ENCODE measurements at places on chromosomes 6 and 20. TPM values are rescaled to one million over a fixed set of nuclear protein-coding genes. Genes with fewer than 3 reads are reported as not detected.

TNFRSF6B gene
- not detected for total RNA-seq

GRCh38 chr6:124901084-124901483, 61.2 kb upstream of the RNF217 start:
- DNase-seq: no peak

- DNase-seq: no peak
These were observed 175.7 kb upstream of the PLN start for GRCh38 chr6:118372413-118372812.

GRCh38 chr20:48812600-48813445, 15.0 kb downstream of the PREX1 start:
- DNase-seq: no peak

GRCh38 chr20:47352332-47353238, 3.9 kb downstream of the ZMYND8 start:
- DNase-seq: no peak

GRCh38 chr6:157454762-157455714, 74.0 kb downstream of the ZDHHC14 start:
- no peak for DNase-seq

- DNase-seq: no peak
These were observed 254.3 kb downstream of the BTBD3 start for GRCh38 chr20:12171923-12172524.

- DNase-seq: no peak
These were observed 140.7 kb upstream of the FLRT3 start for GRCh38 chr20:14478126-14478525.

- peak; percentile 57 for DNase-seq
These were observed 37.3 kb upstream of the BTN3A2 start for GRCh38 chr6:26327450-26328264.

DNA sequence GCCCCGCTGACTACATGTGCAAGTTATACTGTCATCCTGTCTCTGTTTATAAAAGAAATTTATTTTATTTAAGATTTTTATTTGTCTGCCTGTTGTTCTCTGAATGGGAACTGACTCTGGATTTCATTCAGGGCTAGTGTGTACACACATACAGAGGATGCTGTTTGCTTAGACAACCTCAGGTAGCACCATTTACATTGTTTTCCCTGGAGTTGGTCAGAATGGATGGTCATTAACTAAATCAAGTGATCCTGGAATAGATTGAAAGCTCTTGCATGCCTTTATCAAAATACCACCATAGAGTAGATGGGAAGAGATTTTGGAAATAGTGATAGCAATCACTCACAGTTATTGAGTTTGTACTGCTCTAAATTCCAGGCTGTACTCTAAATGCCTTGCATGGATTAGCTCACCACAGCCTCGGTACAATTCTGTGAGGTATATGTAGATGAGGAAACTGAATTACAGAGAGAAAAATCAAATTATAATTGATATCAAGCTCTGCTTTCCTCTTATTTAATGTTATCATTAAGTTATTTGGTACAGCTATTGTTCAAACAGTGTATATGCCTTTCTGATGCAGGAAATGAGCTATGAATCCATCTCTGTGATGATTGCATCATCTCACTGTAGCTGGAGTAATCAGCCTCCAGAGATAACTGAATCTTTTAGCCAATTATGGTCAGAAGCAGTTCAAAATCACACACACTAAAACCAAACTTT, 51.9 kb downstream of the RNF217 start:
- DNase-seq: no peak

DNA sequence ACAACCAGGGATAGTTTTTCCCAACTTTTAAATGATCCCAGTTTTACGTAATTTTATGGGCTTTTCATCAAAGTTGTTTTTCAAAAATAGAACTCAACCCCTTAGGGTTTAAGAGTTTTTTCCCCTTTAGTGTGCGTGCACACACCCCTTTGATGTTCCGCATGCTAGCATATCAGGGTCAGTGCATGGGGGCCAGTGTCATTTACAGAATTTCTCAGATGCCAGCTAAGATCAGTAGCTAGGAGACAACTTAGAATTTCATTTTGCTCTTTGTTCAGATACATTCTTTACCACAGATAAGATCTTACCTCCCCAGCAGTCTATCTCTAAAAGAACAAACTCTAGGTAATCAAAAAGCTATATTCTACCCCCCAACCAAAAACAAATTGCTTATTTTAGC, 238.5 kb upstream of the SASH1 start:
- no peak for DNase-seq

COL12A1 gene
- not detected for total RNA-seq

GRCh38 chr6:148422085-148422484, 79.4 kb downstream of the SASH1 start:
- DNase-seq: no peak

DNA sequence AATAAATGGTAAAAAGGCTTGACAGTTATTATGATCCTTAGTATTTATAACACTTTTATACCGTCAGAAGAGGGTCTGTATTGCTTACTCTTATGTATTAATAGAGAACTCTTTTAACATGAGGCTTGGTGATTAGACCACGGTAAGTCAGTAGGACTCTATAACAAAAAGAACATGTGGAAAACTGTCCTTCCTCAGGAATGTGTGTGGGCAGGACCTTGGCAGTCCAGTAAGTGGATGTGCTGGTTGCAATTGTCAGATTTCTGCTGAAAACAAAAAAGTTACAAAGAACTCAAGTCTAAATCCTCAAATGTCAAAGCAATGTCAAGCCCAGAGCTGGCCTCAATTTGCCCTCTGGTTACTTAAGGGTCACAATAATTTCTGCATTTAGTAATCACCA, 81.1 kb downstream of the PLCG1 start:
- no peak for DNase-seq

B3GAT2 gene
- not detected for total RNA-seq

MYLK4 gene
- total RNA-seq: 0.69 TPM

GRCh38 chr6:10685092-10685915, 9.1 kb downstream of the C6orf52 start:
- no peak for DNase-seq

DNA sequence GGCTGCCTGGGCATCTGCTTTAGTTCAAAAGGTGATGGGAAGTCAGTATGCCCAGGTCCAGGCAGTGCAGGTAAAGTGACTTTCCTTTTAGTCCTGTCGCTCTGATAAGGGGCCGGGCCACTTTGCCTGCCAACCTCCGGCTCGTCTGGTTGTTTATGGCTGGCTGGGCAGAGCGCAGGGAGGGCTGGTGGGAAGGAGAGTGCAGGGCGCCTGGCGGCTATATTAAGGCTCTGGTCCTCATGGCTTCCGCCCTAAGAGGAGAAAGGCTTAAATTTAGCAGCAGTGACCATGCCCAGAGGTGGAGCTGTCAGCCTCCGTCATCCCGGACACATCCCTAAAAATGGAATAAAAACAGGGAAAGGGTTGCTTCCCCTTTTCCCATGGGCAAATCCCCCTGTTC, 14.6 kb downstream of the GATA5 start:
- DNase-seq: no peak

- DNase-seq: no peak
These were observed 70.2 kb upstream of the SLC4A11 start for GRCh38 chr20:3309226-3309625.

GRCh38 chr20:51570739-51571459, 28.4 kb upstream of the NFATC2 start:
- no peak for DNase-seq

DNA sequence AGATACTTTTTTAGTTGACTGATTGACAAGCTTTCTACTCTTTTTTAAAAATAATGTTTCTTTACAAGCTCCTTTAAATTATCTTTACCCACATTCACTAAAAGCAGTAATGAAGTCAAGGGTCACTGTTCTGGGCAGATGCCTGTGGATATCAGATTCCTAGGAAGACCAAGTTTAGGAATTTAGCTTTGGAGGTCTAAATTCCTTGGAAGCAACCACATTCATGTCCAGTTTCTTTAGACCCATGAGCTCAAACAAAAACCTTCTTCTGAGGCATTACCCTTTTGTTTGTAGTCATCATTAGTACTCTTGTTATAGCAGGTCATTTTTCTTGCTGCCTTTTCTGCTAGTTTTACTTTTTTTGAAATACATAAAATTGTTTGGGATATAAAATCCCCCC, 462.9 kb upstream of the JAG1 start:
- DNase-seq: no peak

DNA sequence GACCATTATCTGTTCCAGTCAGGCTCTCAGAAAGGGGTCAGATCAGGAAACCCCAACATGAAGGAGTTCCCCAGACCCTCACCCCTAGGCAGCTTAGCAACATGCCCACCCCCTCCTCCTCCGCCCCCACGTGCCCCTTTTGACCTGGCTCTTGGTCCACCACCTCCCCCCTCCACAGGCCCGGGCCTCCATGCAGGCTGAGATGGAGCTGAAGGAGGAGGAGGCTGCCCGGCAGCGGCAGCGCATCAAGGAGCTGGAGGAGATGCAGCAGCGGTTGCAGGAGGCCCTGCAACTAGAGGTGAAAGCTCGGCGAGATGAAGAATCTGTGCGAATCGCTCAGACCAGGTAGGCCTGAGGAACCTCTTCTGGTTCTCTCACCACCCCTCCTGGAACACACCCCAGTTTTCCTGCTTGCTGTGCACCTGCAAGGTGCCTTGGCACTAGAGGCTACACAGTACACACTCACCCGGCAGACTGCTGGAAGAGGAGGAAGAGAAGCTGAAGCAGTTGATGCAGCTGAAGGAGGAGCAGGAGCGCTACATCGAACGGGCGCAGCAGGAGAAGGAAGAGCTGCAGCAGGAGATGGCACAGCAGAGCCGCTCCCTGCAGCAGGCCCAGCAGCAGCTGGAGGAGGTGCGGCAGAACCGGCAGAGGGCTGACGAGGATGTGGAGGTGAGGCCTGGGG, 21.9 kb downstream of the DEF6 start:
- no peak for DNase-seq

- no peak for DNase-seq
These were observed 62.0 kb downstream of the MMUT start for GRCh38 chr6:49401063-49401462.

GRCh38 chr6:129875610-129876520, 14.8 kb upstream of the TMEM244 start:
- no peak for DNase-seq

DNA sequence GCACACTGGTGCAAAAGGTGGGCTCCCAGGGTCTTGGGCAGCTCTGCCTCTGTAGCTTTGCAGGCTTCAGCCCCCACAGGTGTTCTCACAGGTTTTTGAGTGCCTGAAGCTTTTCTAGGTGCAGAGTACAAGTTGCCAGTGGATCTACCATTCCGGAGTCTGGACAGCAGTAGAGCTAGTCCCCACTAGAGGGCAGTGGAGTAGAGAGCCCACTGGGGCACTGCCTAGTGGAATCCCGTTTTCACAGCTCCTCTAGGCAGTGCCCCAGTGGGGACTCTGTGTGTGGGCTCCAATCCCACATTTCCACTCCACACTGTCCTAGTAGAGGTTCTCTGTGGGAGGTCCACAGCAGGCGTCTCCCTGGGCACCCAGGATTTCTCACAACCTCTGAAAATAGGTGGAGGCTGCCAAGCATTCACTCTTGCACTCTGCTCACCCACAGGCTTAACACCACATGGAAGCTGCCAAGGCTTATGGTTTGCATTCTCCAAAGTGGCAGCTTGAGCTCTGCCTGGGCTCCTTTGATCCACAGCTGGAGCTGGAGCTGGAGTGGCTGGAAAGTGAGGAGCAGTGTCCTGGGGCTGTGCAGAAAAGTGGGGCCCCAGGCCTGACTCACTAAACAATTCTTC, 86.3 kb upstream of the PROKR2 start:
- DNase-seq: peak; percentile 19

DNA sequence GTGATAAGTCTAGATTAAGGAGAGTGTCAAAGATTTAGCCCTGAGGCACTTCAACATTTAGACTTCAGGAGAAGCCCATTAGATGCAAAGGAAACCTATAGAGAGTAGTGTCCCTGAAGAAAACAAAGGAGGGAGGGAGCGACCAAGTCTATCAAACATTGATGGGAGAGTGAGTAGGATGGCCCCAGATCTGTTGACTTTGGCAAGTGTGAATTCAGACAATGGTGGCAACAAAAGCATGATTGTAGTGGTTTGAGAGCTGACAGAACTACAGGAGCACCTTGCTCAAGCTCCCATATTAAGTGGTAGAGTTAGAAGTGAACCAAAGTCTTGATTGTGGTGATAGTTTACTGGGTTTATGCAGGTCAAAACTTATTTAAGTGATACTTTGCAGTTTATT, 979 bp upstream of the ABCF1 start:
- DNase-seq: no peak

DNA sequence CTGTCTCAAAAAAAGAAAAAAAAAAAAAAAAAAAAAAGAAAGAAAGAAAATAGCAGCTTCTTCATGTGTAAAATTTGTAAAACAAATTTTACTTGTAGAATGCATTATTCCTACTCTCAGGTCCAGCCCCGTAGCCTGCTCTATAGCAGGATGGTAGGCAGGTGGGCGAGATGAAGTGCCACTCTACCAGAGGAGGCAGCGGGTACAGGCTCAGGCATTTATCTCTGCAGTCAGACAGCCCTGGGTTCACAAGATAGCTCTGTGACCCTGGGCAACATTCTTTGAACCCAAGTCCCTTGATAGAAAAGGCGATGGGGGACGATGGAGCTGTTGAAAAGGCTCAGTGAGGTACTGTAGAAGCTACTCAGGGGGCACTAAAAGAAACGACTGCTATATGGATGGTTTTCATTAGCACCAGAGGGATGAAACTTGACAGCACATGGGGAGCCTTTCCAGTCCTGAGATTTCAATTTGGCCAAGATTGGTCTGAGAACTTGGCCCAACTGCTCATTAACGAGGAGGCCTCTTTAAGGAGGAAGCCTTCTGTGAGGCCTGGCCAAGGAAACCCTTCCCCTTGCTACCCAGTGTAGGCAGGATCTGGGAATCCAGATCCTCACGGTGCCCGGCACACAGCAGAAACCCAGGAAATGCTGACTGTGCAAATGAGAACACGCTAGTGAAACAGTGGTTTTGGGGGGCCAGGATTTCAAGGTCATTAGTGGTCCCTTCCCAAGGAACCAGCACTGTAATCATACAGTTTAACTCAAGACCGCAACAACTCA, 63.1 kb downstream of the MYH7B start:
- no peak for DNase-seq

DNA sequence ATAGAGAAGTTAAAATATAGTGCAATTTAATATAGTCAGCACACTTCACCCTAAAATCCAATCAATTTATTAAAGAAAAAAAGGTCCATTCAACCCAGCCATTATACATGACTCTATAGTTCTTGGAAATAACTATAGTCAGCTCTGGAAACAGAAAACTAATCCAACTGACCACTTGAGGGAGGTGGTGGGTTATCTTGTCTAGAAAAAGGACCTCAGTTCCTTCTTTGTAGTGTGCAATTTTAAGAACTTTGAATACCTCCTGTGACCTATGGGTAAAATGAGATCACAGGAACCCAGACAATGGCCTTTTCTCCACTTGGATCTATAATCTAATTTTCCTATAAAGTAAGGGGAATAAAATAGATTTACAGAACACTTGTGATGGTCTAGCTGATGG, 163.6 kb upstream of the CENPW start:
- DNase-seq: no peak

GRCh38 chr6:109523478-109523877, 40.5 kb upstream of the ZBTB24 start:
- no peak for DNase-seq

- DNase-seq: peak; percentile 8
These were observed 5.3 kb upstream of the ZNF184 start for GRCh38 chr6:27478141-27478705.

GRCh38 chr20:41534170-41534569, 84.0 kb downstream of the CHD6 start:
- no peak for DNase-seq

Measured in activated CD4-positive, alpha-beta T cell treated with anti-CD3 and anti-CD28 coated beads, Interleukin-2, amount 10 ng/mL, durations not matched to agents 7 days and 5 days (primary cell).